Hematopoietic multipotent progenitor cell treated with erythropoietin and hydrocortisone succinate and interleukin-3 and kit ligand, for 6 days (in vitro differentiated cells): ENCODE measurements at places on chromosomes 4 and X.

DNA sequence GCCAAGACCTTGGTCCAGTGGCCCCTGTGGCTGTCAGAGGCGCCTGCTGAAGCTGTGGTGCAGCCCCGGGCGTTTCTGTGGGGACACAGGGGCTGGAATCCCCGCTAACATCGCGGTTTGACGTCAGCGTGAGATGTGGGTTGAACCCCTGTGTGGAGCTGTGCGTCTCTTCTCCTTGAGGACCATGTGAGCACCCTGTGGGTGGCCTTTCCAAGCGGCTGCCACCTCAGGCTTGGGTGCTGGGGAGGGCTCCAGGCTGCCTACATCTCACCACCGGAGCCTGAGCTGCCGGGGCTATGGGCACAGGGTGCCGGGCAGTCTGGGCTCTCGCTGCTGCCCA, 27.7 kb downstream of the UVSSA start:
- DNase-seq: no peak

DNA sequence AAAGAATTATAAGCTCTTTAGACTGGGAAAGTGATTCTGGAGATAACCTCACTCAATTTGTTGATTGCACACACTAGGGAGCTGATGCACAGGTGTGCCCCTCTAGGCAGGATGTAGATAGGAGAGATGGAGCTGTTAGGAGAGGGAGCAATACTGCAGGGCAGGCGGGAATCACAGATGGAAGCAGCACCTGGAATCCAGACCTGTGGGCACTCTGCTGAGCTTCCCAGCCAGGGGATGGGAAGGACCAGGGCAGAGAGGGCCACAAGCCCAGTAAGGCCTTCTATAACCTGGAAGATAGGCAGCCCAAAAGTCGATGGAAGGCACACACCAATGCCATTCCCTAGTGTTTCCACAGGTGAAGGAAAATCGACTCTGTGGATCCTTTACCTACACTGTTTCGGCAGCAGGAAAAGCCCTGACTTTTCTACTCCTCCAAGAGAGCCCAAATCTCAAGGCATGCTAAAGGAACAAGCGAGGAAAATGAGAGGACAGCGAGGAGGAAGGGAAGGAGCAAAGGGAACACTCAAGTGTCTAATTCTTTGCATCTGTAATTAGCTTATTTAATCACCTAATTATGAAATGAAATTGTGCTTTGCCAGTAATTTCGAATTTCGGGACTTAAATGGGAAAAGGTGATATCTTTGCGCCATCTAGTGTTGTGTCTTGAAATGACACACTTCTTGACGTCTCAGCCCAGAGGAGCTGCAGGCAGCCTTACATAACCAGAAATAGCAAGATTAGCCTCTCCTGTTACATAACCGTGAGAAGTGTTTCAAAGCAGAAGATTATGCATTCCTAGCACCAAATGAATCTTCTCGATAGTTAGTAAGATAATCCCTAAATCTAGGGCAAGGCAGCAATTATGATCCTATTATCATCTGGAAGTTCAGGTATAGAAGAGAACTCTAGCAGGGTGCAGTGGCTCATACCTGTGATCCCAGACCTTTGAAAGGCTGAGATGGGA, 31.0 kb upstream of the TLR3 start:
- peak; percentile 78 for DNase-seq

- DNase-seq: no peak
Measured at GRCh38 chrX:39848243-39848642, 249.5 kb downstream of the BCOR start.

GRCh38 chrX:28135378-28136047, 154.3 kb upstream of the DCAF8L1 start:
- DNase-seq: no peak

DNA sequence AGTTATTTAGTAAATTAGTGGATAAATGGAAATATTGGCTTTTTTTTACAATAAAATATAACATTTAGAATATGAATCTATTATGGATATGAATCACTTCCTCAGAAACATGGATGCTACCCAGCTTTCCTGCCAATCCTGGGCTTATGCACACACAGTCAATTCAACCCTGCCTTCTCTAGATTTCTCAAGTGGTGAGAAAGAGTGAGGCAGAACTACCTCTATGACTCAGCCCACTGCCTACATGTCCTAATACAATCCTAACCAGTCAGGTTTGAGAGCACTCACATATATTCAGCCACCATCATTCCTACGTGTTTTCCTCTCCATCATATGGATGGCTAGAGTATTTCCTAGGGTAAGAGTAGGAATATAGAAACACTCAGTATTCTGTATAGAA, 91.1 kb upstream of the ANKRD50 start:
- DNase-seq: no peak

DNA sequence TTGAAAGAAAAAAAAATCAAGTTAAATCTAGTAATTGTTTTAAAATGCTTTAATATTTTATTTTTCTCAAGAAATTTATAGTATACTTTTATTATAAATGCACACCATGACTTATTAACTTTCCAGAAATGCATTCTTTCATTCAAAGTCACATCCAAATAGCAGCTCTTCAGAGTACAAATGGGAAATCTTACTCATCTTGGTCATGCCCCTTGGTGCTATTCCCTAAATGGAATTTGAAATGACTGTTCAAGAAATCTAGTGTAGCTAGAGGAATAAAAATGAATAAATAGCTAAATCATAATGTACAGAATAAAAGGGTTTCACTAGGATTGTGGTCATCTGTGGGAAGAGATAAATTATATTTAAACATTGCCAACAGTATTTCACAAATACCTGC, 1139.7 kb downstream of the PCDH18 start:
- DNase-seq: no peak

- no peak for DNase-seq
Measured at GRCh38 chr4:24781999-24782745, 13.2 kb upstream of the SOD3 start.

DNA sequence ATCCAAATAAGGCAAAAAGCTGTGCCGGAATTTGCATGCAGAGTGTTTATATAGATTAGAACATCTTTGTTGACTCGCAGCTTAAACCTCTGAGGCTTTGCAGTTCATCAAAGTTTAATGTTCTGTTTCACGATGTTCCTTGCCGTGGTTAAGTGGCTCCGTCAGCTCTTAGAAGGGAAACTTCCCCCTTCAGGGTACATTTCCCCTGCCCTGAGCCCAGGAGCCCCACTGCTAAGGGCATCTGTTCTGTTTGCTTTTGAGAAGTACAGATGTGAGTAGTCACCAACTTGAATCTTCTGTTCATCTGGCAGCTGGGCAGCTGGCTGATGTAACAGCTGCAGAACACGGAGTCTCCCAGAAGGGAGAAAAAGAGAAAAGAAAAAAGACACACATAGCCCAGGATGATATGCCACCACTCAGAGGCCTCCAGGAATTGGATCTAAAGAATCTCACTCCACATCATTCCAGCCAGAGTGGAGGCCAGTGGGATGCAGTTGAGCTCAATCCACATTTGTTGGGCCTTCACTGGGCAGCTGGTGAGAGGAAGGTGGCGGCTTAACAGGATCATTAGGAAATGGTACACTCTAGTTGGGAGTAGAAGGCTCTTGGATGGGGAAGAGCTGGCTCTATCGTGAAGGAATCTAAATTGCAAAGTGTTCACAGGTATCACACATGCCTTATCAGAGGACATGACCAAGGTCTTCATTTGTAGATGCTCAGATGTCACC, 178.7 kb upstream of the RBPJ start:
- DNase-seq: no peak

DNA sequence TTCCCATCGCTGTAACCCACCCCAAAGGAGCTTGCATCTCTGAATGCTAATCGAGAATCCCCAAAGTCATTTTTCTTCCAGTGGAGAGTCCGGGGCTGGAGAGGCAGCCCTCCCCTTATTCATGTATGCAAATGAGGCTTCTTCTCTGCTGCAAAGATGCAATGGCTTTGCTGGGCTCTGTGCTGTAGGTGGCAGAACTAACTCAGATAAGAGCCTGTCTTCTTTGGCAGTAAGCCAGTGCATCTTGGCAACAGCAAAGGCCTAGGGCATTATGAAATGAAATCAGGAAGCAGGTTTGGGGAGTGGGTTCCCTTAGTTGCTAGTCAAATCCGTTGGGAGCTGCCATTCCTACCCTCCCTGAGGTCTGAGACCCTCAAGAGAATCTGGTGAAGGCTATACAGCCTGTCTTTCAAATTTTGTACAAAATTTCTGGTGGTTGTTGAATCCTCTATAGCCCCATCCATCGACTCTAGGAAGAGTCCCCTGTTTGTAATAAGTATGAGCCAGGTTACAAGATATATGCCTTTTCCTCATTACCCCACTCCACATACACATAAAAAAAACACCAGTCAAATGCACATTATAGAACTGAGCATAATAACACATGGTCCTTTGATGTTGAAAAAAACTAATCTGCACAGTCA, 290.6 kb upstream of the TAPT1 start:
- DNase-seq: peak; percentile 72

DNA sequence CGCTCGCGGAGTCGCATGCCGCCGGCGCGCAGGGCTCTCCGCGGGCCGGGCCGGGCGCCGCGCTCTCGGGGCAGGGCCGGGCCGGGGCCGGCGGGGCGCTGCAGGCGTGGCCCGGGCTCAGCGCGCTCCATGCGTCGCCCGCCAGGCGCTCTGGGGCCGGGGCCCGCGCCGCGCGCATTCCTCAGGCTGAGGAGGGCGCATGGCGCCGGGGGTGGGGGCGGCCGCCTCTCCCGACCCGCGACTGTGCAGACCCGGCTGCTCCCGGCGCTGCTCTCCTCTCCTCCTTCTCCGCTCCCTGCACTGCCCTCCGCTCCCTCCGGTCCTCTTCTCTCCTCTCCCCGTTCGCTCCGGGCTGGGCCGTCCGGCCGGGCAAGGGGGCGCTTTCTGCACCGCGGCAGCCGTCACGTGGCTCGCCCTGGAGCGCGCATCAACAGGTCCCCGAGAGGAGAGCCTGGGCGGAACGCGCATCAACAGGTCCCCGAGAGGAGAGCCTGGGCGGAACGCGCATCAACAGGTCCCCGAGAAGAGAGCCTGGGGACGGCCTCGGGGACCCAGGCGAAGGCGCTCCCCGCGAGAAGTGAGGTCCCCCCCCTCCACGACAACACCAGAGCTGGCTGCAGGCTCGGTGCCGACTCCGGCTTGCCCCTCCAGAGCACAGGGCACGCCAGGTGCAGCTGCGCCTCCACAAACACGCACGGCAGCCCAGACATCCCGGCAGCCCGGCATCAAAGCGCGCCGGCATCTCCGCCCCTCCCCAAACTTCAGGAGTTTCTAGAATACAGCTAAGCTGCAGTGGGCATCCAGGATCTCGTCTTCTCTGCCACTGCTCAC, 12.9 kb downstream of the PPP2R3B start:
- DNase-seq: peak; percentile 18

DNA sequence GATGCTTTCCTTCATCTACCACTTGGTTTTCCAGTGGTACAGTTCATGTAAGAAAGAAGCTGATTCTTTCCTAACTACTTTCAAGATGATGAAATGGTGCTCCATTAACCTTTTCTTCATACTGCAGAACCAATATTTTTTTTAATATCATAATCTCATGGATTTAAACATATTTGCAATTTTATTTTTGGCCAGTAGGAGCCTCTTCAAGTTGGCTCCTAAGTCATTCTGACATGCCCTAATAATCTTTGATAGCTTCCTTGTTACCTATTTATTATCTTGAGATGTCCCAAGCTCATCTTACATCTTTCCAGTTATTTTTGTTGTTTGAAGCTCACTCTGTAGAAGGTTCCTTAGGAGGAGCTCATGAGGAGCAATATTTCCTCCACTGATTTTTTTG, 170.2 kb downstream of the APBB2 start:
- no peak for DNase-seq

- no peak for DNase-seq
Measured at GRCh38 chr4:100369871-100370270, 148.0 kb downstream of the EMCN start.

GRCh38 chr4:170875868-170876267, 786.1 kb upstream of the AADAT start:
- DNase-seq: peak; percentile 8
